Endodermal cell (in vitro differentiated cells): ENCODE measurements at places on chromosomes 5 and 9.

- DNase-seq = no peak
Observed at GRCh38 chr5:107361945-107362344, 308.8 kb downstream of the EFNA5 start.

DNA sequence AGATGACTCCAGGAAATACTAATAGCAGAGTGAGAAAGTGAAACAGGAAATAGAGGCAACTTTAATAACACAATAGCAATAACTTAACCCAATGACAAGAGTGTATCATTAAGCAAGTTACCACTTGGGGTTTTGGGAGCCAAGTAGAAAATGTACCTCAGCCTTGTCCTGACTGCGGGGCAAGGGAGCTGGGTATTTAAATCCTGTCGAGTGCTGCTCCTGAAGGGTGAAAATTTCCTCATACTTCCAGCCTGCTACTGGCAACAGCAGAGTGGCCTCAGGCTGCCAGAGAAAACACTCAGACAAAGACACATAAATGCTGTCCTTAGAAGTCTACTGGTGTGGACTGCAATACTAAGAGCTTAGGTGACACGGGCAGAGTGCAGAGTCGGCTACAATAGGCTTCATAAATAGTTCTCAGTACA is 112.5 kb upstream of the EMB start:
- DNase-seq = no peak

DNA sequence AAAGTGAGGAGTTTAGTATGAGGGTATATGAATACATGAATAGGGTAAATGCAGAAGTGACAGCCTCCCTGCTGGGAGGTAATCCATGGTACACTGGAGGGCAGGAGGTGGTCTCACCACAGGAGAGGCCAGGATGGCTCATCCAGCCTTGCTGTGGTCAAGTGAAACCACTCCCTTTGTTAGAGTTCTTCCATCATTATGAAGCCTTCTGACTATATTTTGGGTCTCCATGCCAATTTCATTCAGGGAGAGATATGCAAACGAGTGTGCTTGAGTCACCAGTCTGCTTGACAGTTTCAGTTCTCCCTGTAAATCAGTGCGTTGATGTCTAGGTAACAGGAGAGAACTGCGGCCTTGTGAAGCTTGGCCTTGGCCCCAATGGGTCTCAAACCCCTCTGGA is 16.4 kb downstream of the PPP3R2 start:
- no peak for DNase-seq

- no peak for DNase-seq
Observed at GRCh38 chr9:131473891-131474290, 28.8 kb upstream of the POMT1 start.

DNA sequence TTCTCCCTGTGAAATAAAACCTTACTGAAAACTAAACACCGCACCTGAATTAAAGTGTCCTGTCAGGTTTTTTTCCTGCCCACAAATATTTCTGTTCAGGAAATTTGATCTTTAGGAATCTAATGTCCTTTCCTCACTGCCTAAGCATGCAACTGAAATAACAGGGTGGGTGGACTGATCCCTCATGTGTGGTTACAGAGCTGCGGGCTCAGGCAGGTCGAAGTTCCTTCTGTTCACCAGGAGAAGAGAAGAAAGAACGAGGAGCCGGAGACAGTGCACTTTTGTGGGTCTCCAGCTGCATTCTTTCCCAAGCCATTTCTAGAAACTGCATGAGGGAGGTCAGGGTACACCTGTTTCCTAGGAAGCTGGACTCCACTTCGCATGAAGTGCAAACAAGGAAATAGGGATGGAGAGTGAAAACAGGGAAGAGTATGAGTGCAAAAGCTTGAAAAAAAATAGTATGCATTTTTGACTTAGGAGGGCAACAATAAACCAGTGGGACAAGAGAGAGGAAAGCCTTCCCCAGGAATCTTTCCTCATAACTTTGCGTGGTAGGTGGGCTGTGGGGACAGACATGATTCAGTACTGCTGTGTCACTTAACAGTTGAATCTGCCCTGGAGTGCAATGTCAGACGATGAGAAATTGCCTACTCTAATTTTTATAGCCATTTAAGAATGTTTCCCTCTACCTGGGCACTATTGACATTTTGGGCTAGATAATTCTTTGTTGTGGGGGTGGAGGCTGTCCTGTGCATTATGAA is 60.3 kb downstream of the GCNT1 start:
- no peak for DNase-seq

DNA sequence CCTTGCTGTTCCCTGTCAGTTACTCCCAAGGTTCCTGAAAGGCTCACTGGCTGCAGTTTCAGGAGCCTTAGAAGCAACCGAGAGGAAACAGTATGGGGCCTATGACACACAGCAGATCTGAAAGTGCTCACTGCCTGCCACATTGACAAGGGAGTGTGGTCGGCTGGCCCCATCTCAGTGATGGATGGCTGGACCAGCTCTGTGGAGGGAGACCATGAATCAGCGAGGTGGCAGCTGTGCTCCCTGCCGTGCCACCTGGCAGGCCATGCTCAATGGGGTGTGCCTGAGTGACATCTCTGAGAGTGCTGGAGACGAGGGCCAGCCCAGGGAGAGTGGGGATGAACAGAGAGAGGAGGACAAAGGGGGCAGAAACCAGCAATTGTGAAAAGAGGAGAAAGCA is 49.1 kb downstream of the DOCK2 start:
- DNase-seq = no peak

GRCh38 chr9:109277451-109277850 is 43.4 kb downstream of the EPB41L4B start:
- no peak for DNase-seq

- no peak for DNase-seq
Observed at GRCh38 chr5:61177070-61177469, 14.8 kb upstream of the SMIM15 start.

- DNase-seq = no peak
Observed at GRCh38 chr9:83472764-83473163, 65.4 kb downstream of the FRMD3 start.

GRCh38 chr5:38453506-38453905 is 102.9 kb downstream of the LIFR start:
- no peak for DNase-seq

DNA sequence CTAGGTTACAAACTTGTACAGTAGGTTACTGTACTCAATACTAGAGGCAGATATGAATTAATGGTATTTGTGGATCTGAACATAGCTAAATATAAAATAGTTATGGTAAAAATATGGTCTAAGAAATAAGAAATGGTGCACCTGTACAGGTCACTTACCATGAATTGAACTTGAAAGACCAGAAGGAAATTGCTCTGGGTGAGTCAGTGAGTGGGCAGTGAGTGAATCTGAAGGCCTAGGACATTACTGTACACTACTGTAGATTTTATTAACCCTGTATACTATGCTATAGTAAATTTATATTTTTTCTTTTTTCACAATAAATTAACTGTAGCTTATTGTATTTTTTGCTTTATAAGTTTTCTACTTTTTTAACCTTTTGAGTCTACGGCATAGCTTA is 1020.4 kb downstream of the CDH18 start:
- DNase-seq = no peak

DNA sequence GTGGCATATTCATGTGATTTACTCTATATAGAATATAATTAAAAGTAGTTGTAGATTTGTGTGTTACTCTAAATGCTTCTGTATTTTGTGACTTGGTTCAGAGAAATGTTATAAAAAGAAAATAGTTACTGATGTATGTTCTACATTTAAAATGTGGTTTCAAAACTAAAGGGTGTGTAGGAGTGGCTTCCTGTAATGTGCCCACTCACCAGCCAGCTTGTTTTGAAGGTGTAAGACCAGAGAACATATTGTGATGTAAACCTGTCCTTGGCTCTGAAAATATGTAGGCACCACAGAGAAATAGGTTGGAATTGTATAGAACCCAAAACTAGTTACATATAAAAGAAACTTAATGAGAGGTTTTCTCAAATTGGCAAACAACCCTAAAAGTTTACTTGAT is 51.2 kb upstream of the ARRDC3 start:
- DNase-seq = no peak

- peak; percentile 75 for DNase-seq
Observed at GRCh38 chr9:97527626-97528528, 26.4 kb downstream of the TMOD1 start.

DNA sequence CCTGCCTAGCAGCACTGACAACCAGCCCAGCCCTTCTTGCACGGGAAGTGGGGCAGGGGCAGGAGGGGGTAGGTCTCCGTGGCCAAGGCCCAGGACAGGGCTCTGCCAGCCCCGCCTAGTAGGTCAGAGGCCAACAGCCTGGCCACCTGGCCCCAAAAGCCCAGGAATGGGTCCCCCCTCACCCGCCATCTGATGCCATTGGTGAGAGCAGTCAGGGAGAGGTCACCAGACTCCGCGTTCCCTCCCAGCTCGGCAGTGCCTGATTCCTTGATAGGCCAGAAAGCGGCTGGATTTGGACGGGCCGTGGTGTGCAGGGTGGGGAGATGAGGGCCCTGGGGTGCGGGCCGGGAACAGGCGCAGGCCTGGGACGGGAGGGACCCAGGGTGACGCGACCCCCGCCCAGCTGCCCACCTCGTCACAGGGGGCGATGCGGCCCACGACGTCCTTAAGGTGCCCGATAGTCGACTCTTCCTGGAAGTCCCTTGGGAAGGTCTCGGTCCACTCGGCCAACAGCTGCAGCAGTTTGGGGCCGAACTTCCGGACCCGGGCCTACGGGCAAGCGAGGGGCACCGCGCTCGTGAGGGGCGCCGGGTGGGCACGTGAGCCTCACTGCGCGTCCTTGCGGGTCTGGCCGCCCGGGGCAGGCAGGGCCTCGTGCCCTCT is 64.5 kb upstream of the RNF130 start:
- DNase-seq = no peak
